ENCODE measurements at places on chromosomes 4 and X.

- ATAC-seq, result no peak
Measured at GRCh38 chrX:108216405-108216804, 124.8 kb downstream of the ATG4A start.

DNA sequence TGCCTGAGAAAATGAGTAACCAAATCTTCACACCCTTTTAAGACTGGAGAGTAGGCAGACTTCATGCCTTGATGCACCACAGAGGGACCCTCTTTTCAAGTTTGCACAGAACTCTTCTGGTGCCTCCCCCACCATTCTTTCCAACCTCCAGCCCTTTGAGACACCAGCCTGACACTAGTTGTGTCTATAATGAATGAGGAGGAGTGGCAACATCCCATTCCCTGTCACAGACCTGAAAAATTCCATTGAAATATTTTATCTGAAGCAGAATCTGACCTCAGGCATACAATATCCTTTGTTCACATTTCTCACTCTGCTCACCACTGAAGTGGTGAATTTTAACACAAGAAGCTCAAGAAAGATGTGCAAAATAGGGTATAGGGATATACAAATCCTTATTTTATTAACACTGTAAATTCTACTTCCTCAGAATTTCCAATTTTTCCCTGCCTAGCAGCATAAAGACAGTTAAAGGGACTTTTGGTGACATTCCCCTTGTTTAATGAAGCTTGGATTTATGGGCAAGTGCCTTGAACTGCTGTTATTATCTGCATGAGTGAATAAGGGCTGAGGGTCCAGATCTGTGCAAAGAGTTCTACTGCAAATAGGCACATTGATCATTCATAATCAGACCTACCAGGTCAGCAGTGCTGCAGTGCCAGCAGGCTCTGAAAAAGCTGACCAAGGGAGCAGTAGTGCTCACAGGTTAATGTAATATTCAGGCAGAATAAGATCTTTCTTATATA is 149.9 kb upstream of the PAQR3 start:
- no peak for ATAC-seq

DNA sequence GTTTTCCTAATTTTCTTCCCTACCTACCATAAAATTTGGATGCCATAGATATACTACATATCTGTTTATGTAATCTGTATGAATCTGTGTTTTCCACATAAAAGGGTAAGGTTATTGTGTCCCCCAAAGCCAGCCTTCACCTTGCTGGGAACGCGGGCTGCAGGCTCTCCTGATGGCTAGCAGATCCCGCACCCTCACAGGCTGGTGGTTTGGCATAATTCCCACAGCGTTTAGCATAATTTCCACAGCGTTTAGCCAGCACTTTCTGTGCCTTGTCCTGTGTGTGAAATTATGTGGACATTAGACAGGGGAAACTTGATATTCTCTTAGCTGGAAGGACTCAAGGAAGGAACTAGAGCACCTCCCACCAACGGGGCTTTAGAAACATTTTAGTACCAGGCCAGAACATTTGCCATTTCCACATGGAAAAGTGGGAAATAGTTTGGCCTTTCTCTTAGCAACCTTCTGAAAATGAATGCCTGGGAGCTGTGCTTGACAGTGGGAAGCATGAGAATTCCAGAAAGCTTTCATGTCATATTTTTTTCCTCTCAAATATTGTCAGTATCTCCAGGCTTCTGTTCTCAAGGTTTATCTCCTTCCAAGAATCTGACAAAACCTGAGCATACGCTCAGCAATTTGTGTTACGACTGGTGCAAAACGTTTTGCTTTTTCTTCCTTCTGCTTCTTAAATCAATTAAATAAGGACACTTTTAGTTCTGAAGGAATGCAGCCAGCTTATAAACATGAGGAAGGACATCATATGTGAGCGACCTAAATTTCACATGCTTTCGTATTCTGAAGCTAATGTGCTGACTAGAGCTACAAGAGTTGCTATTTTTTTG is 67.9 kb downstream of the STK32B start:
- no peak for ATAC-seq

- ATAC-seq, result peak; percentile 63
Measured at GRCh38 chrX:153519569-153520286, 2.3 kb downstream of the ATP2B3 start.

- ATAC-seq, result no peak
Measured at GRCh38 chr4:11402192-11402591, 26.5 kb downstream of the HS3ST1 start.
